Karpas-422 (cell line): ENCODE measurements at places on chromosomes 2 and 18.
A peak's percentile ranks its signal among the peaks of the same experiment; 100 is the strongest.

DNA sequence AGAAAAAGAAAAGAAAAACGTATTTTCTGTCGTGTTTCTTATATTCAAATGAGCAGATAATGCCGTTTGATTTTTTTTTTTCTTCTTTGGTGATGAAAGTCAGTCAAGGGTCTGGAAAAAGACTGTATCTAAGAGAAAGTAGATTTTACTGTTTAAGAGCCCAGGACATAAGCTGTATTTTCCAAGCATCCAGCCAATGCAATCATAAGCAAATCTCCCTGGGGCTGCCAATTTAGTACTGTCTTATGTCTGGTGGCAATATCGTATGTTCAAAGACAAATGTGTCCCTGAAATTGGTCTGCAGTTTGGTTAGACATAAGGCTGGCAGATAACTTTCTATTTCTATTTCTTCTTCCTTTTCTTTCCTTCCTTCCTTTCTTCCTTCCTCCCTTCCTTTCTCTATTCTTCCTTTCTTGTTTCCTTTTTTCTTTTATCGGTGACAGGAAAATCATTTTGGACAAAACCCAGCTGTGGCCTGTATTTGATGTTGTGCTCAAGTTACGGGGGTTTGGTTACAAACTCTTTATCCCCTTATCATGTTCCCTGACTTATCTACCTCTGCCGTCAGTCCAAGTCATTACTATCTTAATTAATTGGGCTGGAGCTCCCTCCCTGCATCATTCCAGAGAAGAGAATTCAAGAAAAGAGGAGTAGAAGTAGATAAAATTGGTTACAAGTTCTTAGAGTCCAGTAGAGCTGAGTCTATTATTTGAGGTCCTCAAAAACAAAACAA, 683.4 kb upstream of the FSHR start:
- H3K4me1 ChIP-seq, result no peaks in the 10 kb centered on the region
- no peak for DNase-seq
- H3K4me3 ChIP-seq, result no peak overlapping the region
- H3K36me3 ChIP-seq, result no peaks in the 10 kb centered on the region
- H3K27ac ChIP-seq, result no peak overlapping the region
- H3K27me3 ChIP-seq, result no peaks in the 10 kb centered on the region

GRCh38 chr18:24795129-24795528, 334.7 kb downstream of the HRH4 start:
- no peaks in the 10 kb centered on the region for H3K27me3 ChIP-seq
- no peak overlapping the region for H3K27ac ChIP-seq
- H3K36me3 ChIP-seq, result no peaks in the 10 kb centered on the region
- no peak overlapping the region for H3K4me3 ChIP-seq

DNA sequence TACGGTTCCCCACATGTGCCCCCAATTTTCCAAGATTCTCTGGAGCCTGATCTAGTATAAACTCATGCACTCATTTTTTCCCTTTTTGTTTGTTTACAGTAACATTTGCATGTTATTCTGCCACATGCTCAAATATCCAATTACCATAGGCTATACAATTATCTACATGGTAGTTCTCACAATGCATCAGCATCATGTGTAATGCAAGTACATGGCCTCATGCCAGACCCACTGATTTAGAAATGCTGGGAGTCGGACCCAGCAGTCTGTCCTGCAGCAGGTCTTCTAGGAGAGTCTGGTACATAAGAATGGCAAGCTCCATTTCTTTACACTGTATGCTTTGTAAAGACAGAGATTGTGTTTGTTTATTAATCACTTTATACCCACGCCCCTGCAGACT, 107.7 kb downstream of the CBLN2 start:
- H3K27ac ChIP-seq, result no peak overlapping the region
- H3K36me3 ChIP-seq, result no peaks in the 10 kb centered on the region
- H3K4me3 ChIP-seq, result no peak overlapping the region

DNA sequence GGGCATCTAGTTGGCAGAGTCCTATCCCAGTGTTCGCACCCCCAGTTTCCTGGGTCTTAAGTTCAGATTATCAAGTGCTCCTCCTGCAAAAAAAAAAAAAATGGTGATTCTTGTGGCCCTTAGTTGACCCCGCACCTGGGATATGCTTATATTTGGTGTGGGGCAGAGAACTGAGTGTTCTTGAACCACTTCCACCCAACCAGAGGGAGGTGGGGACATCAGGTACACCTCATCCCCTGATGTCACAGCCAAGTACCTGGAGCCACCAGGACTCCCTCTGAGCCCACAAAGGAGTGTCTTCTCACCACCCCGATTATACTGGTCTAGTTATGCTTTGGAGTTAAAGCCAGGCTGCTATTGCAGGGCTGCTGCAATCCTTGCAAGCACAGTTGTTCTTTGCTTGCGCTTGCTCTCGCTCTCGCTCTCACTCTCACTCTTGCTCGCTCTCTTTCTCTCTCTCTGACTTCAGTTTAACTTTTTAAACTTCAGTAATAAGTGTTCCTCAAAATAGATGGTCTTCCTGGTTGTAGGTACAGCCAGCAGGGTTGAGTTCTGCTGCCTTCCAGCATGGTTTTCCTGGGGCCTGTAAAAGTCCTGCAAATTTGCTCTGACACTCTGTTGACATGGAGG, 265.7 kb downstream of the NEDD4L start:
- no peak overlapping the region for H3K4me3 ChIP-seq
- H3K36me3 ChIP-seq, result no peaks in the 10 kb centered on the region
- DNase-seq, result no peak

- no peak for DNase-seq
- H3K36me3 ChIP-seq, result peaks cover 17% of the 10 kb centered on the region
- no peaks in the 10 kb centered on the region for H3K27me3 ChIP-seq
- H3K4me3 ChIP-seq, result no peak overlapping the region
- H3K4me1 ChIP-seq, result peaks cover 4% of the 10 kb centered on the region; the same call in 1 of the 2 replicates
- no peak overlapping the region for H3K27ac ChIP-seq
Observed at GRCh38 chr2:88038263-88039105, 17.1 kb downstream of the KRCC1 start.

- H3K27me3 ChIP-seq, result no peaks in the 10 kb centered on the region
- no peak for DNase-seq
- peaks cover 4% of the 10 kb centered on the region for H3K4me1 ChIP-seq
- no peak overlapping the region for H3K4me3 ChIP-seq
- no peak overlapping the region for H3K27ac ChIP-seq
- peaks cover 47% of the 10 kb centered on the region; the same call in 1 of the 2 replicates for H3K36me3 ChIP-seq
Observed at GRCh38 chr2:85042330-85042729, 71.4 kb downstream of the KCMF1 start.

GRCh38 chr18:26134107-26134506, 438 bp downstream of the PSMA8 start:
- no peaks in the 10 kb centered on the region for H3K36me3 ChIP-seq
- H3K27ac ChIP-seq, result no peak overlapping the region
- H3K4me3 ChIP-seq, result no peak overlapping the region
- H3K27me3 ChIP-seq, result no peaks in the 10 kb centered on the region
- peaks cover 7% of the 10 kb centered on the region for H3K4me1 ChIP-seq

DNA sequence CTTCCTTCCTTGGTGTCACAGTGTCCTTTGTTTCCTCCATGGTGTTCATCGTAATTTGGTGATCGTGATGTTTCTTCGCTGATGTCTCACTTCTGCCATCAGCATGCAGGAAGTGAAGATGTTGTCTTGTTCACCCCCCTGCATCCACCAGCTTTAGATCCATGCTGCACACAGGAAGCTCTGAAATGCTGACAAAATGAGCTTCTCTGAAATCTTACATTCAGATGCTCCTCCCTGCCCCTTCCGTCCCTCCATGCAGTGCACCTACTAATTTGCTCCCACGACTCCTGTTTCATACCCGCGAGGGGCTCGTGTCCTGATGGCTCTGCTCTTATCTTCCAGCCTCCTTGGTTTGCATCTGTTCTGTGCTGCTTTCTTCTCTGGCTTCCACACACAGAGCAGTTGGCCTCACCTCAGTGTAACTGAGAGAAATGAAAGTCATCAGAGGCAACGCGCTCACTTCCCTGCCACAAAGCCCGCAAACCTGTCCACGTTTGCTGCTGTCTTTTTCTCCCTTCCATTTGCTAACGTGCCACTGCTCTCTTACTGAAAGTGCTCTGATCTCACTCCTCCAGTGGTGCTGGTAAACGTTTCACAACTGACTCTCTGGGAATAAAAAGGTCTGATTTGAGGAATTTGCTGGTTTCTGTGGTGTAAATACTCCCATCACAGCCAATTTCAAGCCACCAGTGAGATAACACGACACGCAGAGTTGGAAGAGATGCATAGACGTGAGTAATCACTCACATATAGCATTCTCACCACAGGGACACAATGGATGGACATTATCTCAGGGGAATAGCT, 41.0 kb upstream of the MGAT4A start:
- H3K4me1 ChIP-seq, result peaks cover 6% of the 10 kb centered on the region; the same call in 1 of the 2 replicates
- peak overlapping the region; percentile 13; the same call in 1 of the 2 replicates for H3K4me3 ChIP-seq
- peak; percentile 41 for DNase-seq
- H3K27me3 ChIP-seq, result no peaks in the 10 kb centered on the region

- H3K4me1 ChIP-seq, result peaks cover 60% of the 10 kb centered on the region
- peak; percentile 84 for DNase-seq
- H3K4me3 ChIP-seq, result peak overlapping the region; percentile 83
- H3K36me3 ChIP-seq, result peaks cover 25% of the 10 kb centered on the region
- H3K27me3 ChIP-seq, result no peaks in the 10 kb centered on the region
Observed at GRCh38 chr2:233061591-233062450, 1.7 kb downstream of the INPP5D start.

DNA sequence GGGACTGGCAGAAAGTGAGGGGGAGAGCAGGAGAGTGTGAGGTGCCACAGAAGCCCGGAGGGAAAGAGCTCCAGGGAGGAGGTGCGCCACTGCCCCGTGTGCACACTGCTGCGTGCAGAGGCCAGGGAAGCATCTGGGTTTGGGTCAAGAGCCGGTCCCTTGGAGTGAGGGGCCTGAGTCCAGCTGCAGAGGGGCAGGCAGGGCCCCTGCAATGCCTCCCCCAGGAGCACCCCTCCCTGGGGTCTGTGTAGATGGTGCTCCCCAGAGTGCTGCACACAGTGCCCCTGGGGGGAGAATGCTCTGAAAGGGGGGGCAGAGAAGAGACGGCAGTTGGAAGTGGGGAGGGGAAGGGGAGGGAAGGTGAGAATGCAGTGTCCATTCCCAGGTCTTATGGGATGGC, 3.7 kb upstream of the LIMS2 start:
- H3K36me3 ChIP-seq, result no peaks in the 10 kb centered on the region
- no peak overlapping the region for H3K27ac ChIP-seq
- no peak for DNase-seq
- no peaks in the 10 kb centered on the region for H3K27me3 ChIP-seq
- H3K4me3 ChIP-seq, result no peak overlapping the region

GRCh38 chr2:45890819-45891218, 239.3 kb downstream of the PRKCE start:
- H3K27ac ChIP-seq, result peak overlapping the region; percentile 97
- no peak for DNase-seq
- no peak overlapping the region for H3K4me3 ChIP-seq
- H3K36me3 ChIP-seq, result no peaks in the 10 kb centered on the region
- H3K27me3 ChIP-seq, result no peaks in the 10 kb centered on the region

DNA sequence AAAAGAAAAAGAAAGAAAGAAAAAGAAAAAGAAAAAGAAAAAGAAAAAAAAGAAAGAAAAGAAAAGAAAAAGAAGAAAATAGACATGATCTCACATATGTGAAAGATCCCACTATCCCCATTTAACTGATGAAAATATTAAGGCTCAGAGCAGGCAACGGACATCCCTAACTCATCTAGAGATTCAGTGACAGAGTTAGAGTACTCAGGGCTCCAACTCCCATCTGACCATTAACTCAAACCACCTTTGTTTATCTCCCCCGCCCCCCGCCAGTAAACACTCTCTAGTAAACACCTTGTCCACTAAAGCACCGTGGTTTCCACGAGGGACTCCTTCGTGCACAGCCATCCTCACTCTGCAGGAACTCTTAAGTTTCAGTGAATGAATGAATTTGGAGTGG, 142.9 kb downstream of the TGIF1 start:
- H3K36me3 ChIP-seq, result no peaks in the 10 kb centered on the region
- no peaks in the 10 kb centered on the region for H3K27me3 ChIP-seq
- H3K4me1 ChIP-seq, result peaks cover 64% of the 10 kb centered on the region
- peak overlapping the region; percentile 98 for H3K27ac ChIP-seq
- peak overlapping the region; percentile 66 for H3K4me3 ChIP-seq
- DNase-seq, result no peak

DNA sequence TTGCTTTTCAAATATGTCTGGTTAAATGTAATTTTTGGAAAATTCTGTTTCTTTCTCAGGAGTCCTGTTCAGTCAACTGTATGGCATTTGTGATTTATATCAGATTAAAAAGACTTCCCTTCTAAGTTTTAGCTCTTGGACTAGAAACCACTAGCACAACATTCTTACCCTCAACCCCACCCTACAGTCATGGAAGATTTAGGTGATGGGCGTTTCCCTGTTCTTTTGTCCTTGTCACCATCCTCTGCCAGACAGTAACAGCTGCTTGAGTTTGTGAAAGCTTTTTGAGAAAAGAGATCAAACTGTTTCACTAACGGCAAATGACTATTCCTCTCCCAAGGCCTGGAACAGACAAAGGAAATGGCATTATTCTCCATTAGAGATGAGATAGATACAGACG, 31.8 kb downstream of the SERPINB5 start:
- H3K36me3 ChIP-seq, result no peaks in the 10 kb centered on the region
- 0 out of 2 replicates have a peak, but pooled peaks cover 2% of the 10 kb centered on the region for H3K27me3 ChIP-seq
- no peak for DNase-seq
- no peak overlapping the region for H3K4me3 ChIP-seq
- no peak overlapping the region for H3K27ac ChIP-seq

DNA sequence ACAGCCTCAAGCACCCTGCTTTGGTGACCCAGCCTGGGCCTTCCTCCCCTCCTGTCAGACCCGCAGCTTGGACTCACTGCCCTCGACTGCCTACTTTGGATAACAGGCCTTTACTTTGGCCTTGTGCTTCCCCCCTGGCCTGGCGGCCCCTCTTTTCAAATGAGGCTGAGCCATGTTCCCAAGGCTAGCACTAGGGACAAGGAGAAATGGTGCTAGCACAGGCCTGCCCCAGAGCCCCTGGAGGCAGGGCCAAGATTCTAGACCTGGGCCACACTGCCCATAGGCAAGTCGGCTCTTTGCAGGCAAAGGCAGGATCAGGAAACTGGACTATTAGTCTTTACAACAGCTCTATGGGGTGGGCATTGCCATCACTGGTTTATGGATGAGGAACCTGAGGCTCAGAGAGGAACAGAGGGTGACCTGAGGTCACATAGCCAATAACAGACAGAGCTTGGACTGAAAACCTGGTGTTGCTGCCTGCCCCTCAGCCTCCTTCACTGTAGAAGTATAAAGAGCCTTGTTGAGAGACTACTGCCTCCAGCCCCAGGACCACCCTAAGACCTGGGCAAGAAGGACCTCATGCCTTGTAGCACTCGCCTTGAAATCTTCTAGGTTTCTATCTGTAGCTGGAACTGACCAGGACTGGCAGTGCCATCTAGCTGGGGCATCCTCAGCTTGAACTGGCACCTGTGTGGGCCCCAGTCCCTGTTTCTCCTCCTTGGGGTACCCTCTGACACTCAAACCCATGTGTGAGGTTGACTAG, 266.3 kb downstream of the DYSF start:
- no peak overlapping the region for H3K27ac ChIP-seq
- H3K36me3 ChIP-seq, result no peaks in the 10 kb centered on the region

GRCh38 chr2:98715812-98716451, 15.0 kb downstream of the MGAT4A start:
- no peak overlapping the region for H3K4me3 ChIP-seq
- H3K36me3 ChIP-seq, result no peaks in the 10 kb centered on the region
- H3K27me3 ChIP-seq, result no peaks in the 10 kb centered on the region
- DNase-seq, result no peak
- no peak overlapping the region for H3K27ac ChIP-seq

- DNase-seq, result no peak
- H3K36me3 ChIP-seq, result no peaks in the 10 kb centered on the region
- H3K27ac ChIP-seq, result no peak overlapping the region
- no peaks in the 10 kb centered on the region for H3K4me1 ChIP-seq
Observed at GRCh38 chr18:12639990-12640880, 17.7 kb downstream of the SPIRE1 start.
